ENCODE measurements at places on chromosomes 11 and 22. TPM values are rescaled to one million over a fixed set of nuclear protein-coding genes. Genes with fewer than 3 reads are reported as not detected.

Gene PKP3
- 1.2 TPM for total RNA-seq

Gene NUDT22
- 45.8 TPM for total RNA-seq

Gene KRTAP5-11
- not detected for total RNA-seq

Gene PLAAT2
- total RNA-seq: 0.64 TPM

Gene SPATA19
- not detected for total RNA-seq

Gene E2F8
- not detected for total RNA-seq

Gene HTR3B
- total RNA-seq: not detected
